ENCODE measurements at places on chromosomes 2 and 18.

GRCh38 chr2:177758591-177759371 is 313.8 kb downstream of the PDE11A start:
- no peak for DNase-seq

- no peak for DNase-seq
Observed at GRCh38 chr2:222448748-222449181, 24.4 kb downstream of the SGPP2 start.

GRCh38 chr2:181832015-181832414 is 59.5 kb upstream of the ITPRID2 start:
- DNase-seq = no peak

- DNase-seq = no peak
Observed at GRCh38 chr2:120567128-120567527, 168.5 kb upstream of the GLI2 start.

GRCh38 chr2:46997329-46997728 is 81.7 kb upstream of the MCFD2 start:
- DNase-seq = no peak

GRCh38 chr2:54763636-54764291 is 40.3 kb downstream of the EML6 start:
- no peak for DNase-seq

DNA sequence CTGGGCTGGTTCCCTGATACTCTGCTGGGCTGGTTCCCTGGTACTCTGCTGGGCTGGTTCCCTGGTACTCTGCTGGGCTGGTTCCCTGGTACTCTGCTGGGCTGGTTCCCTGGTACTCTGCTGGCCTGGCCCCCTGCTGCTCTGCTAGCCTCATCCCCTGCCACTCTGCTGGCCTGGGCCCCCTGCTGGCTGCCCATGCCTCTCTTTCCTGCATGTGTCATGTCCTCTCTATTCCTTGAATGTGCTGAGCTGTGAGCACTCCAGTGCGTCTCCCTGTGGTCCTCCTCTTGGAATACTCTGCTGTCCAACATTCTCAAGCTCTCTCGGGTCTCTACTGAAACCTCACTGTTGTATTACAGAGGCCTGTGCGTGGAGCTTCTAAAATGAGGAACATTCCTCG is 216.3 kb downstream of the RNF144A start:
- no peak for DNase-seq

- DNase-seq = no peak
Observed at GRCh38 chr2:145155196-145155595, 635.3 kb upstream of the ZEB2 start.

- no peak for DNase-seq
Observed at GRCh38 chr2:64090264-64090663, 54.0 kb downstream of the PELI1 start.

DNA sequence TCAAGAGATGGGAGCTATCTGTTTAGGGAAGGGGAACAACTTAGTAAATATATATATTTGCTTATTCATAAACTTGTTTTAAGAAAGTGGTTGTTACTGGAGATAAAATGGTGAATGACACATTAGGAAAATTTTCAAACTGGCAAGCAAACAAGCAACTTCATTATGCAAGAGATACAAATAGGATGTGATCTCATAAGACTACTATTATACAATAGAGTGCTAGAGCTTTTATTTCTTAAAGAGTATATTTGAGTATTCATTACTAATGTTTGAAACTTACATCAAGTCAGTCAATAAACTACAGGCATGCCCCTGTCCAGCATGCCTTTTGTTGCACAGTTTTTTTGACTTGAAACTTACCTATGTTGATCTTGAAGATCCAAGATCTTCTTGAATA is 355.2 kb upstream of the KCNJ3 start:
- no peak for DNase-seq

DNA sequence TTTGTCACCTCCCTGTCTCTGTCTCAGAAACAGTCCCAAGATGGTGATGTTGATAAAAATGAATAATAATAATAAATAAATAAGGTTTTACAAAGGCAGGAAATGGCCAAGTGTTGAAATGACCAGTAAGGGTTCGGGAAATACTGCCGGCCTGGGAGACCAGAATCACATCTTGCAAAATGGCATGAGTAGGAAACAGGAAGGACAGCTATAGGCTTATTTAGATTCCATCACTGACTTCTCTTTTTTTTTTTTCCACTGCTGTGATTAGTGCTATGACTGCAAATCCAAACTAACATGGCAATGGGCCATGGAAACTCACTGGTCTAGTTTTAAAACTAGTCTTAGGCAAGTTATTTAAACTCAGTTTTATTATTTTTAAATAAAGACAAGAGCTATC is 60.6 kb downstream of the SCN1A start:
- no peak for DNase-seq

DNA sequence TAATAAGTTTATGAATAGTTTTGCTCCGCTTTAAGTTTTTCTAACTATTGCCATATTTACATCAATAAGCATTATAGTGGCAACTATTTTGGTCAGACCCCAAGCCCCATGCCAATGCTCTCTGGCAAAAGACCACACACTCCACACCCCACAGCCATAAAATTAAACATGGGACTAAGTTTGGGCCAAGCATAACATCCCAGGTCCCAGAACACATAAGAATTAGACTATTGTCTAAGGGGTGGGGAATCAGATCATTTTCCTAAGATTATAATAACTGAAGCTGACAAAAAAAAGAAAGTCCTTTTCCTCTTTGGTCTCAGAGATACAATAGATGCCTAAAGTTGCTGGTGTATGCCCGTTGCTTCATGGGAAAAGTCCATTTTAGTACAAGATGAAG is 46.3 kb downstream of the EXOC6B start:
- no peak for DNase-seq

GRCh38 chr2:193841384-193842150 is 1646.8 kb upstream of the TMEFF2 start:
- DNase-seq = no peak

DNA sequence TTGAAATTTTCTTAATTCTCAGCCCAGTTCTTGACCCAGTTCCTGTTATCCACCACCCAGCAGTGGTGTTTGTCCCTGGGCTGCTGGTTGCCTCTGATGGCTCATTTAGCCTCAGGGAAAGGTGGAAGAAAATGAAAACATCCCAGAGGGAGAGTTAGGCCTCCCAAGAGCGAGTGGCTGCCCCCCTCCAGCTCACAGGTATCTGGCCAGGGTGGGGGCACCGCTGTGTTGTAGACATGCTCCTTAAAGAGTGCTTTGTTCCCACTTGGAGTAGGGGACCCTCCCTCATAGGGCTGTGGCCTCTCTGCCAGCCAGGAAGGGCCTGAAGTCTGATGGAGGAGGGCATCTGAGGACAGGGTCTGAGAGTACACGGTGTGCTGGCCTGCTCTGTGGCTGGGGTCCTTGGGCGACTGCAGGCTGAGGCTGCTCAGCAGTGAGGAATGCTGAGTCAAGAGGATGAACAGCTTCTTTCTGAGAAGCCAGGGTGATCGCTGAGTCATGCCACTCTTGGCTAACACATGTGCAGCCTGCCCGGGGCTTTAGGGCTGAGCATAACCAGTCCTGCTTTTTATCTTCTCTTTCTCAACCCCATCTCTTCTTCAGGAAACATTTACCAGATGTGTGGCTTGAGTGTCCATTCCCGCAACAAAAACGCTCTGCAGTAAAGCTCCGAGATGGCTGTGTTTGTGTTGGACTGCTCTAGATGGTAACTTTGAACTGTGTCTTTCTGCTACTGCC is 72.3 kb downstream of the IL1R2 start:
- no peak for DNase-seq

- no peak for DNase-seq
Observed at GRCh38 chr2:151032741-151033191, 228.9 kb downstream of the RBM43 start.

DNA sequence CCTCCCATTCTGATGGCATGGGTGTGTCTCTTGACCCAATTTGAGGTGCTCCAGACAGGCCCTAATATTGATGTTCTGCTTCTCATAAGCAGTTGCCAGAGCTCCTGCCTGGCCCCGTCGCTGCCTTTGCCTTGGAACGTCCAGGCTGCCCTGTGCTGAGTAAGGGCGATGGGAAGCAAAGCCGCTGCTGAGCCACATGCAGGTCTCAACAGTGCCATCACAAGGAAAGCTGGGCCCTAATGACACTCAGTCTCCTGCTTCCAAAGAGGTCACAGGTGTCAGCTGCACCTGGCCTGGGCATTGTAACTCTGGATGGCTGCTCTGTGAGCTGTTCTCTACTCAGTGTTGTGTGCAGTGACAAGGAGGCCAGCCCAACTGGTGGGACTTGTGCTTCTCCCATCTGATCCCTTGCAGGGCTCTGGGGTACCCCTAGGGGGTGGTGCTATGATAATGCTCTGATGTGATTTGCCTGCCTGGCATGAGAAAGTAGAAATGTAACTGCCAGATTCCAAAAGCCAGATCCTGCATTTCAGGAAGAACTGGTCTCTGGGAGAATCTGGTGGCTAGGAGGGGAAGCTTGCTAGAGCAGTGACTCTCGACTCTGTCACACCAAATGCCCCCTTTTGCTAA is 8.7 kb downstream of the TTC39C start:
- no peak for DNase-seq

- DNase-seq = no peak
Observed at GRCh38 chr2:21406911-21407310, 283.1 kb downstream of the TDRD15 start.

DNA sequence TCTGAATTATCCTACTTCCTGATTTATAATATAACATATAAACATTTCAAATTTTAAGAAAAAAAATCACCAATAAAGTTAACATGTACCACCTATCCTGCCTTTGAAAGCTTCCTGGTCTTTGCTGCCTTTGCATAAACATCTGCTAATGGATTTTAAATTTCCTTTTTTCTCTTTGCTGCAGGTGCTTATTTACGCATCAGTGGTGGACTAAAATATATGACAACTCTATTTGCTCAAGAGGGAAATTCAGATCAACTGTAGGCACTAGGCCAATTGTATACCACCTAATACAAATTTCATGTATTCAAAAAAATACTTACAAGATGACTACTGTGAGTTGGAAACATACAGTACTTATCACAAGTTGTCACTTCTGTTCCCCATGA is 57.2 kb downstream of the RAD51AP2 start:
- no peak for DNase-seq

DNA sequence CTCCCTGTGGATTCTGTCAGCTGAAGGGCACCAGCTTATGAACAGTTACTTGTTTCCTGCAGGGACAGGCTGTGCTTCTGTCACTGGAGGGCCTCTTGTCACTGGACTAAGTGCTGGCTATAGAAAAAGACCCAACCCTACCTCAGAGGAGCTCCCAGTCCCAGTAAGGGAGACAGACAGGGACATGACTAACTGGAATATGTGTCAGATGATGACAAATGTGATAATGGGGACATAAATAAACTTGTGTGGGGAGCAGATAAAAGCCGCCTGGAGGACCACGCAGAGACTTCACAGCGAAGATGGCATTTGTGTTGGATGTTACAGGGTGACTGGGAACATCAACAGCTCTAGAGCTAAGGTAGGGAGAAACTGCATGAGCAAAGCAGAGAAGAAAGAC is 95.0 kb downstream of the MAPRE2 start:
- no peak for DNase-seq

- DNase-seq = no peak
Observed at GRCh38 chr2:27282892-27283291, 663 bp downstream of the TRIM54 start.

GRCh38 chr18:7232218-7232617 is 1.3 kb downstream of the LRRC30 start:
- DNase-seq = no peak

DNA sequence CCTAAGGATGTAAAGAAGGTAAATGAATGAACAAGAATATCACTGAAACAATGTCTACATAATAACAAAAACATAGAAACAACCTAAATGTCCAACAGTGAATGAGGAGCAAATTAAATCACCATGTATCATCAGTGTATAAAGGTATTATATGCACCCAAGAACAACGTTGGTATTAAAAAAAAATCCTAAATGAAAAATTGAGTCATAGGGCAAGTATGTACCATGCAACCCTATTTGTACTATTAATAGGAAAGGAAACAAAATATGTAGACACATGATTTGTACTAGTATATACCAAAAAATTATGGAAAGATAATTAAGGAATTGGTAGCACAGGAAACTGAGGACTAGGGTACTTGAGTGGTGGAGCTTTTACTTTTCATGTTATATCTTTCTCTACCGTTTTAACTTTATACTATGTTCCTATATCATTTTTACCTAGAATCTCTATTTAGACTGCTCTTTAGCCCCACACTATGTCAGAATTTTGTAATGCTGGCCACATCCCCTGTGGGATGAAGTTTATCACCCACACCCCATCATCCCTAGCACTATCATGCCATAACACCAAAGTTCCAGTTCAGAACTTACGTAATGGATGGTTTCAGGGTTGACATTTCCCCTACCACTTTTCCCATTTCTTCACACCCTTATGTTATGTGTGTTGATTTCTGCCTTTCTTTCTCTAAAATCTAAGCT is 25.6 kb downstream of the IKZF2 start:
- DNase-seq = no peak

- DNase-seq = no peak
Observed at GRCh38 chr2:100494712-100495111, 24.4 kb downstream of the NMS start.

GRCh38 chr2:201378496-201379397 is 21.6 kb upstream of the FLACC1 start:
- DNase-seq = no peak

DNA sequence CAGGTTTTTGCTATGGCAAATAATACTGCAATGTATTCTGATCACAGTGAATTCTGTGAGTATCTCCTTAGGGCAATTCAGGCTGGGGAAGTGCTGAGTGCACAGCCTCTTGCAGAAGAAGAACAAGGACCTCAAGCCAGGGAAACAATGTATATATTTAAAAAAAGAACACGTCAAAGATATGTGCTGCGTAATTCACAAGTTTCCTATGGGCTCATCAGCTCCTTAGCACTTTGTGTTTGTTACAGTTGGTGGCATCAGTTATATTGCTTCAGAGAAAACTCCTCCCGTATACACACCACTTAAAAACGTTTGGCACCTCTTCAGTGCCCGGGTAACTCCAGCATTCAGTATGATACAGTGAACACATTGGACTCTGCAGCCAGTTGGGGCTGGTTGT is 16.5 kb upstream of the MARCO start:
- DNase-seq = no peak

DNA sequence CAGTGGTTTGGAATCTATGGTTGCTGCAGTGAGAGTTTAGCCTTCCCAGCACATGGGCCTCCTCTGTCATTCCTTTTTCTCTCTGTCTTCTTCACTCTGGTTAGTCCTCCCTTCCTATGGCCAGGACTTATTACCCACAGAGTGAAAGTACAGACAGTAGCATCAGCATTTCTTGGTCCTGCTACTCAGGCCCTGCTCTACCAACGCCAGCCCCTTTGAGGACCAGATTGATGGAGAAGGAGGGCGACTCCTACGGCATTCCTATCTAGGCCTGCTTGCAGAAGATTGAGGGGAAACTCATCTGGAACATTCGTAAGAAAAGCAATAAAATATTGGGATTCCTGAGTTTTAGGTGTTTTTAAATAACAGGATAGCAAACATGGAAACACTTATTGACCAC is 43.5 kb downstream of the BMP10 start:
- DNase-seq = no peak

GRCh38 chr2:15311201-15311907 is 249.8 kb downstream of the NBAS start:
- DNase-seq = no peak

- DNase-seq = no peak
Observed at GRCh38 chr2:67394734-67395133, 2.4 kb upstream of the ETAA1 start.
